MG63 (cell line): ENCODE measurements at places on chromosomes 12 and 14. TPM values are rescaled to one million over a fixed set of nuclear protein-coding genes. Genes with fewer than 3 reads are reported as not detected.

The EMP1 gene
- total RNA-seq: 55.7 and 326 TPM in 2 replicates

The CACNA1C gene
- 1.4 and 37.7 TPM in 2 replicates for total RNA-seq

The ARMH4 gene
- 1.9 TPM in 1 of 2 replicates, not detected in the other for total RNA-seq

The TBC1D30 gene
- 0.20 and 0.30 TPM in 2 replicates for total RNA-seq

The CRACR2A gene
- total RNA-seq: 9.5 and 13.8 TPM in 2 replicates

The PIP4P1 gene
- total RNA-seq: 21.4 and 23.3 TPM in 2 replicates

- no peak for DNase-seq
Observed at GRCh38 chr12:103455020-103455763, 40.6 kb downstream of the C12orf42 start.

DNA sequence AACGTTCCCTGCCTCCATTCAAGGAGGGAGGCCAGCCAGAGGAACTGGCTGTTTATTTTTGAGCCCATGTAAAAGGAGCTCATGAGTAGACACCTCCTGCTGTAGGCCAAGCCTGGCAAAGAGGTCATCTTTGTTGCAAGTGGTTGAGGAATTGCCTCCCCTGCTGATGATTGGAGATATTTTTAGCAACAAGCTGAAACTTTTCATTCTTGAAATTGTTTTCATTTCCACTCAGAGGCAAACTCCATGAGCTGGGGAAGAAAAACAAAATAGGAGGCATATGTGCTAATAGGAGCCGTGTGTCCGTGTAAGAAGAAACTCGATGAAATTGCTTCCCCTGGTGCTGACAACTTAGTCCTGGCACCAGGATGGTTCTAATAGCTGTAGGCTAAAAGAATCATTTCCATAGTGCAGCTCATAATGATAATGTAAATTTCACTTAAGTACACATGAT, 440.1 kb upstream of the FAR2 start:
- DNase-seq: no peak

GRCh38 chr12:1205512-1206060, 214.6 kb downstream of the ERC1 start:
- no peak for DNase-seq

DNA sequence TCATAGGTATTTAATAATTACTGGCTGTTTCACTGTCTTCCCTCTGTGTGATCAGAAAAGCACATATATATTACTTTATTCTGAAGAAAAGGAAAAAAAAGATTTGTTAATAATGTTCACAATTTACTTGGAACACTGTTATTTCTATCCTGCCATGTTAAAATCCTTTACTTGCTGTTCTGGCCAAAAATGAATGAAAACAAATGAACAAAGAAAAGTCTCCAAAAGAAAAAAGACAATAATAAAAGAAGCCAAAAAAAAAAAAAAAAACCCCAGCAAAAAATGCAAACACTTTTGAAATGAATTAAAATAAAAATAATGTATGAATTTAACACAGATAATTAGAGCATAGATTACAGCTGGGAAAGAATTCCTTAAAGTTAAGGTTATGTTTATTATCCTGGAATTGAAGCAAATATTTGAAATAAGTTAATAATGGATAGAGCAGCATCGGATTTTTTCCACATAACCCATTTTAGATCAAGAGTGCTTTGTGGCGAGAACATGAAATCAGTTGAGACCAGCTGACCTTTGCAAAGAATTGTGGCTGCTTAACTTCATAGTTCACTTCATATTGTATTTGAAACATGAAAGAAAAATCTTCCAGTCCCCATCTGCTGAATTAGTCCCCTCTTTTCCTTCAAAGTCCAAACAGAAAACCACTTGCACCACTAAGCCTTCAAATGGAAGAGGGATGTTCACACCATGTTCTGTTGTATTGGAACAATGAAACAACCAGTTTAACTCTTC, 444.8 kb downstream of the ADAMTS20 start:
- no peak for DNase-seq

- peak; percentile 55 for DNase-seq
Observed at GRCh38 chr12:108853981-108854446, 3.4 kb downstream of the SSH1 start.

DNA sequence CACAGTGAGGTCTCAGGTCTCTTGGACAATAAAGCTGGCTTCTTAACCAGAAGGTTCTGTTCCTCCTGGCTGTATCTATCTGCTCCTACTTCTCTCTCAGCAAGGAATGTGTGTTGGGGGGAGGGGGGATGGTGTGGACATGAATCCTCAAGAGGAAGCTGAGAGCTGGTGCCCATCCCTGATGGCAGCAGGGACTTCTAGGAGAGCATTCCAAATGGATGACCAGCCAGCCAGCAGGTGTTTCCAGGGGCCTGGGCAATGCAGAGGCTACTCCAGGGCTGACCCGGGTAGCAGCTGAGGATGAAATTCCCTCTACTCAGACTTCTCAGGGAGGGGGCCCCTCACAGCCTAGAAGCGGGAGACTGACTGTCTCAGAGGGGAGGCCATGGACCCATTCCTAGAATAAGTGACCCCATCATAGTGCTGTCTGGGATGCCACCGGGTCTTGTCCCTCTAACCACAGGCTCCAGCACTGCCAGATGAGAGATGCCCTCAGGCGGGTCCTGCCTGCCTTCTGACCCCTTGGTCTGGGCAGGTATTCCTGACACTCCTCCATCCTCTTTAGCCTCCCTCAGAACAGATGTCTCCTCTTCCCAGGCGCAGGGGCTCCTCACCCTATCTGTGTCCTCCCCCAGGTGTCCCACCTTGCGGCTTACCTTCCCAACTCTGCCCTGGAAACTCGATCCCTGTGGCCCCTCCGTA, 1.2 kb downstream of the RAB15 start:
- no peak for DNase-seq

- peak; percentile 72 for DNase-seq
Observed at GRCh38 chr12:116524964-116525379, 34.2 kb upstream of the MAP1LC3B2 start.

DNA sequence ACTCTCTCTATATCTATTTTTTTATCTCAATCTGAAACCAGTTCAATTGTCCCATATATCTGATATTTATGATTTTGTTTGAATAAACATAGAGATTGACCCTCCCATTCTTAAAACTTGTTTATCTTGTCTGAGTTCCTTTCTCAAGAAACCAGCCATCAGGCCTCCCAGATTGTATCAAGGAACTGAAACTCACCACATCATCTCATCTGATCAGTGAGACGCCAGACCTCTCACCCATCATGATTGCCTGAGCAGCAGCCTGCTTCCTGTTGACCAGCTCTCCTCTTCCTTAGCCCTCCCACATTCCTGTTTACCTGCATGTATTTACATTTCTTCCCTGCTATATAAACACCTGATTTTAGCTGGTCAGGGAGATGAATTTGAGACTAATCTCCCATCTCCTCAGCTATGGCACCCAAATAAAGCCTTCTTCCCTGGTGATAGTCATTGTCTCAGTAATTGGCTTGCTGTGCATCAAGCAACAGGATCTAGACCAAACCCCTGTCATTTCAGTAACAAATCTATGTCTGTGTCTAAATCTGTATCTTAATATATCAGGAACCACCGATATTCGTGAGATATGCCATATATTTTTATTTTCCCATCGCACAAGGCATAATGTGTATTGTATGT, 323.6 kb downstream of the TMTC2 start:
- DNase-seq: no peak

DNA sequence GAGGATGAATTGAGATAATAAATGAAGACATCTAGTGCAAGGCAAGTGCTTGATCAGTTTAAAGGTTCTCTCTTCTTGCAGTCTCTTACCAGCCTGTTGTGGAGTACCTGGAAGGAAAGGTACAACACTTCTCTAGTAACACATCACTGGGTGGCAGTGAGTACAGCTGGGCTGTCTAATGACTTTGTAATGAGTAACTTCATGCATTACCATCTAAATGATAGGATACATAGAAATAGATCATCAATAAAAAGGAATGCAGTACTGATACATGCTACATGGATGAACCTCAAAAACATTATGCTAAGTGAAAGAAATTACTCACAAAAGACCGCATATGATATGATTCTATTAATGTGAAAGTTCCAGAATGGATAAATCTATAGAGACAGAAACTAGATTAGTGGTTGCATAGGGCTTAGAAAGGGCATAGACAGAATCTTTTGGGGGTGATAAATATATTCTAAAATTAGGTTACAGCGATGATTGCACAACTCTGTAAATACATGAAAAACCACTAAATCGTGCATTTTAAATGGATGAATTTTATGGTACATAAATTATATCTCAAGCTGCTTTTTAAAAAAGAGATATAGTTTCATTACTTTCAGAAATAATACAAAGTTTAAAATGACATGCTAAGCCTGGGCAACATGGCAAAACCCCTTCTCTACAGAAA, 224.4 kb downstream of the CHST11 start:
- no peak for DNase-seq

DNA sequence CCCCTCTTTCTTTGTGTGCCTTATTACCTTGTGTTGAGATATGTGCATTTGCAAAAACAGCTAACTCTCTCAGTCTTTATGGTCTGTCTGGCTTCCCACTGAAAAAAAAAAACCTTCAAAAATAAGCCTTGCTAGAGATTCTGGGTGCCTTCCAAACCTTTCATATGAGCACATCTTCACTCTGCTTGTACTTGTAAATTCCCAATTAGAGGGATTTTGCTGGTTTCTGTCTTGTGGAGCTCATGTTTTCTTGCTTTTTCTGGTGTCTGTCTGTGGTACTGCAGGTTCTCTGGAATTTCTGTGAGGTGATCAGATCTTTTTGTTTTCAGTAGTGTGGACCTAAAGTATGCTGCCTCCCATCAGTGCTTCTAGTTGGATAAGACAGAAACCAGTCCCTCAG, 100.1 kb downstream of the PIK3C2G start:
- DNase-seq: no peak

GRCh38 chr14:103687712-103688111, 27.5 kb downstream of the XRCC3 start:
- no peak for DNase-seq
